ENCODE measurements at places on chromosomes 6 and 20.

DNA sequence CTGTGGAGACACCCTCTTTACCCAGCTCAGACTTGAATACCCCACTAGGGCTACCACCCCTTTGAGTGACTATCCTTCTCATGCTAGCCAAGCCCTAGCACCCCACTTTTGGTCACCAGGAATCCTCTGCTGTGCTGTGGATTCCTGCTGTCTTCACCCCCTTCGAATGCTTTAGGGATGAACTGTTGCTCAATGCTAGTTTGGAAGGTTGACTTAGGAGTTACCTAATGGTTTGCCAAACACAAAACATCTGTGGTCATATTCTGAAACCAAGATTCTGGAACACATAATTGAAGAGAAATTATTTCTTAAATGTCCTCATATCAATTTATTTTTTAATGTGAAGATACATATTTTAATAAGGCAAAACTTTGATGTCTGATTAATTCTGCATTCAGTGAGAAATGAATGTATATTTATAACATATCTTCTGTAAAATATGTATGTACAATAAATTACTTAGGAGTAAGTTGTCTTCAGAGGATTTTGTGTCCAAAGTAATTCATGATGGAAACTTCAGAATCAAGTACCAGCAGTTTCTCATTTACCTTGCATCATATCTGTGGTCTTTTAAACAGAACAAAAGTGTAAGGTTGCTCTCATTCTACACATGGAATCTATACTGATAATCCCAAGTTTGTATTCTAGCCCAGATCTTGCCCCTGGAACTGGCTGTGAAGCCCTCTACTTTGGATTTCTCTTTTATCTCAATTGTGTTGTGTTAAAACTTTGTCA lies 46.9 kb downstream of the TMEM200A start:
- no peak for DNase-seq

DNA sequence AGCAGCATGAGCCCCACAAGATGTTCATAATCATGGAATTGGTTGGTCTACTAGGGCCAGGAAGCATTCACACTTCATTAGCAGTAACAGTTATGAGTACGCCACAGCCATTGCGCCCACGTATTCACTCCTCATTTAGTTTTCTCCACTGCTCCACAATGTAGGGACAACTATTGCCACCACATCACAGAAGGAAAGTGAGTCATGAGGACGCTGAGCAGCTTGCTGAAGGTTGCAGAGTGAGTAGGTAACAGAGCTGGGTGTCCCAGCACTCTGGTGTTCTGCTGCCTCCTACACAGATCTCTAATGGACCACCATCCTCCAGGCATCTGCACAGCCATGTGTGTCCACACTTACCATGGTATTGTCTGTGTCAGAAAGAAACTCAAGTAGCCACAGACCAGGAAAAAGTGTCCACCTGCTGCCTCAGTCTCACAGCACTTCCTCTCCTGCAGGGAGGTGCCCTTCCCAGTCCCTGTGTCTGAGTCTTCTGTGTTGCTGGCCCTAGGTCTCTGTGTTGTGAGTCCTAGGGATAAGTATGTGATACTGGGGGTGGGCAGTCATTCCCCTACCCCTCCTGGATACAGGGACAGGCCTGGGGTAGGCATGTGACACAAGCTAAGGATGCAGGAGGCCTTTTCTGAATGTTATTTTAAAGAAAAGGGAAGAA lies 103.9 kb downstream of the TTLL2 start:
- DNase-seq = no peak

- no peak for DNase-seq
Observed at GRCh38 chr20:40268321-40269075, 420.5 kb downstream of the MAFB start.

DNA sequence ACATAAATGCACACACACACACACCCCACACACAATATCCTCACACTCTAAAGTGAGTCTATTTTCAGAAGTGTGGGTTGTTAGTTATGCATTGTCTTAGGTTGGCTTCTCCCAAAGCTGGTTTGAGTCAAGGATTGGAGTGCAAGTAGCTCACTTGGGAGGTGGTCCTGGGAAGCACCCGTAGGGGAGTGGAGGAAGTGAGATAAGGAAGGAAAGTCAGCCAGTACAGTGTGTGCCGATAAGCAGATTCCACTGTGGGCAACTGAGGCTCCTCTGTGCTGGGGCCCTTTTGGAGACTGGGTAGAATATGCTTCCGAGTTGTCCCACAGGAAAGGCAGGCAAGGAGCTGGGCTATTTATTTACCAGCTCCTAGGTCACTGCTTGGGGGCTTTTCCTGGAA lies 67.2 kb downstream of the PLCB4 start:
- no peak for DNase-seq

GRCh38 chr20:17137692-17138091 lies 89.1 kb upstream of the PCSK2 start:
- DNase-seq = no peak

DNA sequence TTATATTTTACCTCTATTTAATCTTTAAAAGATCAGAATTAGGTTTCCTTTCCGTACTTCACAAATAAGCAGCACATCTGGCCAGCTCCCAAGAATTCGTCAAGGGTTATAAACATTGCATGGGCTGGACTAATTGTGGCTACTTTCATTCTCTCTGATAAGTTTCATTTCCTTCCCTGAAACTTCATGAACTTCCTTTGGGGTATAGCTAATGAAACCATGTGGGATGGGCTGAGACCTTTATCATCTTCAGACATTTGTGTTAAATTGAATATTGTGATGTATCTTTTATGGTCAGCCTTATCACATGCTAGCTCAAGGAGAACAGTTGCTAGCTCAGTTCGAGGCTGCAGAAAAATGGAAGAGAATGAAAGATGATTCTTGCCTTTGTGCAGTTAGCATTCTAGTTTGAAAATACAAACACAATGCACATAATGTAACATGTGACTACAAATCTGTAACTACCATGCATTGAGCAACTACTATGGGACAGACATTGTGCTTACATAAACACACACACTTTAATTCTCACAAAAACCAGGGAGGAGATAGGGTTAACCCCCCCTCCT lies 1.7 kb upstream of the GMPR start:
- DNase-seq = peak; percentile 58

DNA sequence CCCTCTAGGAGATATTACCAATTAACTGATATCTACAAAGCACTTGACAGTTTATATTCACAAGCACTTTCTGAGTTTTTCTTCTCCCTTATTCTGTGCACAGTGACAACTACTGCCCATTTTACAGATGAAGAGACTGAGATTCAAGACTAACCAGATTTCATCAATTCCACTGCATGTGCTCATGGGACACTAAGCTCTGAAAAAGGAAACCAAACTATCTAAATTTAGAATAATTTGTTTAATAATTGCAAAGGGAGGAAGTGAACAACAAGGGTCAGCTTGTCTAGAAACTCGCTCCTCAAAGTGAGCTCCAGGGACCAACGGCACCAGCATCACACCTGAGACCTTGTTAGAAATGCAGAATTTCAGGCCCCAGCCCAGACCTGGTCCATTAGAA lies 50.8 kb upstream of the MYLIP start:
- DNase-seq = no peak

DNA sequence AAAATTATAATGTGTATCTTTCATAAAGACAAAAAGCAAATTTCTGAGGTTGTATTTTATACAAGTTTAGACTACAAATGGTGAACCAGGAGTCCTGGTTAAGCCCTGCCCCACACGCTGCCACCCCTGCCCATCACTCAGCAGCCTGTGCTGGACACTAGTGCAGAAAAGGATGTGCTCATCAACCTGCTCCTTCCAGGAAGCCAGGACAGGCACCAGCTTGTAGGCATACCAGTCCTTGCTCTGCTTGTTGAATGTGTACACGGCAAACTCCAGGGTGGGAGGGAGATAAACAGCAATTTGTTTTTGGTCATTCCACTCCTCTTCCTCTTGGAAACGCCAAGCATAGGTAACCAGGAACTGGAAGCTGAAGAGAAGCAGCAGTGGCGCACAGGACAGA lies 18.1 kb downstream of the CST9L start:
- no peak for DNase-seq

DNA sequence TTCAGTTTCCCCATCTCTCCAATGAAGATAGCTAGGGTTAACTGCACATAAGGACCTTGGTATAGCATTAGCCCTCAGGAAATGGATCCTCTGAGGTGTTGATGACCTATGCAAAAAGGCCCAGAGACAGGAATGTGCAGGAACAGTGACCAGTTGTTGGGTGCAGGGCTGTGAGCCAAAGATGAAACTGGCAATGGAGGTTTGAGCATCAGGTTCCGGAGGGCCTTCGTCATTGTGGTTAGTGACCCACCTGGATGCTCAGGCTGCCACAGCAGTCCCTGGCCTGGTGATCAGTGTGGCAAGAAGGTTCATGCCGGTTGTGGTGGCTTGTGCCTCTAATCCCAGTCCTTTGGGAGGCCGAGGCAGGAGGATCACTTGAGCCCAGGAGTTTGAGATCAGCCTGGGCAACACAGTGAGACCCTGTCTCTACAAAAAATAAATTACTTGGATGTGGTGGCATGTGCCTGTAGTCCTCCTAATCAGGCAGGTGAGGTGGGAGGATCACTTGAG lies 43.7 kb downstream of the TM9SF4 start:
- DNase-seq = no peak

GRCh38 chr6:25329161-25329817 lies 50.1 kb downstream of the CARMIL1 start:
- no peak for DNase-seq

DNA sequence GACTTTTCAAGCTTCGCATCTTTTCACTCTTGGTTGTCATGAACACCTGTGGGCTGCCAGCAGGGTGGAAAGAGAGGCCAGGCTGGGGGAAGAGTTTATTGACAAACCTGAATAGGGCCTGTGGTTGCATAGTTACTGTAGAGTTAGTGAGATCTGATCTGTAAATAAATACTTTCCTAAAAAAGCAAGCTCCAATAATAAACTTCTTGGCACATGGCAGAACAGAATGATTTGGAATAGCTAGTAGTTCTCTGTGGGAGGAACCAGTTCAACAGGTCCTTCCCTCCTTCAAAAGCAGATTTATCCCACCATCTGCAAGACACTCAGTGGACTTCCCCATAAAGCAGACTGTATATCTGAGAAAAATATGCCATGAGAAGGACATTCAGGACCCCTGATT lies 445.0 kb downstream of the HACE1 start:
- no peak for DNase-seq

DNA sequence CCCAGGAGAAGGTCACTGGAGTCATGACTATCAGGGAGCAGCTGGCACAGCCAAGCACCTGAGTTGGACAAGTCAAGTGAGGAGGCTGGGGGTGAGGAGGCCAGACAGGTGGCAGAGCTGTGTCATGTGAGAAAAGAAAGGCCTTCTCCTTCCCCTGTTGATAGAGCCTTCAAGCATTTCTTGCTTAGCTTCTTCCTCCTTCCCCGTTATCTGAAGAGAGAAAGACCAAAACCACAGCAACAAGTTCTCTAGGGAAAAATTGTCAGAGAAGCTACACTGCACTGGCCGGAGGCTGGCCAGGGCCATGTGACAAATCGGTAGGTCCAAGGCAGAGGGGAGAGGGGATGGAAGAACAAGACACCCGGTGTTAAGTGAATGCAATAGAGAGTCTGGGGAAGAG lies 202.1 kb upstream of the PRDM1 start:
- DNase-seq = no peak

DNA sequence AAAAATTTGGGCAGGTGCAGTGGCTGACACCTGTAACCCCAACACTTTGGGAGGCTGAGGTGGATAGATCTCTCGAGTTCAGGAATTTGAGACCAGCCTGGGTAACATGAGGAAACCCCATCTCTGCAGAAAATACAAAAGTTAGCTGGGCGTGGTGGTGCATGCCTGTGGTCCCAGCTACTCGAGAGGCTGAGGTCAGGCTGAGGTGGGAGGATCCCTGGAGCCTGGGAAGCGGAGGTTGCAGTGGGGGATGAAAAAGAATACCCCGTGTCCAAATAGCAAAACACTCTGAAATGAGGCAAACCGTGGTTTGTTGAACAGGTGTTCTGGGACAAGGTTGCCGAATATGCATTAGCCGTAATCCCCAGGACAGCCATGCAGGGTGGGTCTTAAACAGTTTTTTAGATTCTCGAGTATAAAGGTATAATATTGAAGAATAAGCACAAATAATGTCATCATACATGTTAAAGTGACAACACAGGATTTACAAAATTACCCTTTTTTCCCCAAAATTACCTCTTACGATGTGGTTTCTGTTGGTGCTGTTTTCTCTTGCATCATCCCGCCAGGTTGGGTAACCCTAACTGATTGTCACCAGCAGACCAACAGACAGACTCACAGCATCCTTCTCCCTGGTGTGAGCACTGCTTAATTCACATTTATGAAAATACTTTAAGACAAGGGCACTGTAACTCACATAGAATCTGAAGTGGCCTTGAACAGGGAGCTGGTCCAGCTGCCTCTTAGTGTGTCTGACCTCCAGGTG lies 9.1 kb downstream of the DNAJC5 start:
- DNase-seq = no peak

- DNase-seq = no peak
Observed at GRCh38 chr6:41063884-41064285, 8.3 kb downstream of the OARD1 start.

- peak; percentile 36 for DNase-seq
Observed at GRCh38 chr6:15522427-15522826, 140.4 kb downstream of the DTNBP1 start.

DNA sequence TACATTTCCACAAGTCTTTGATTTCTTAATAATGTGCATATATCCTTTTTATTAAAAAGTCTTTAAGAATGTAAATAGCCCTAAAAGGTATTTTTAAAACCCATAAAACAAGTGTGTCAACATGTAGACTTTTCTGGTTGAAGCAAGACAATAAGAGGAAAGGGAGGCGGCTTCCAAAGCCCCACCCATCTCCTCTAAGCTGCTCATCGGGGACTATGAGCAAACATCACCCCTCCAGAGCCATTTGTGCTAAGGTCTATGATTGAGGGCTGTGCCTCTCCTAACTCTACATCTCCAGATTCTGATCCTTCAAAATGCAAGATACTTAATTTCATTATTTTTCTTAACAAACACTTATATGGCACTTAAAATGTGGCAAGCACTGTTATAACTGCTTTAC lies 2.5 kb upstream of the NAA20 start:
- DNase-seq = no peak

GRCh38 chr6:161115468-161115867 lies 123.9 kb downstream of the MAP3K4 start:
- DNase-seq = no peak

DNA sequence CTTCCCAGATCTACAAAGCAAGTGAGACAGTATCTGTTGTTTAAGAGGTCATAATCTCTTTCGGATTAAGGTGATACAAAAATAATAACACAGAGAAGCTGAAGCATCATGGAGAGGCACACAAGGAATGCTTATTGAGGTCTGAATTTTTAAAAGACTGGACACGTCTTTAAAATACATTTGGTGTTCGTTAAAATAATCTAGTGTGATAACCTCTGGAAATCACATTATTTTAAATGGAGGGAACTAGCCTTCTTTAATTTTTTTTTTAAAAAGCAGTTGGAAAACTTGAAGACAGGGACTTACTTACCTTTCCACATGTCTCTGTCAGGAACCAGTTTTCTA lies 1.9 kb upstream of the LRRC1 start:
- DNase-seq = no peak

GRCh38 chr6:138526822-138527235 lies 27.5 kb upstream of the NHSL1 start:
- no peak for DNase-seq

- DNase-seq = peak; percentile 93
Observed at GRCh38 chr6:131733376-131734016, 22.7 kb upstream of the CTAGE9 start.

All from astrocyte (in vitro differentiated cells and primary cell).